ENCODE measurements at places on chromosomes 6 and 20.

DNA sequence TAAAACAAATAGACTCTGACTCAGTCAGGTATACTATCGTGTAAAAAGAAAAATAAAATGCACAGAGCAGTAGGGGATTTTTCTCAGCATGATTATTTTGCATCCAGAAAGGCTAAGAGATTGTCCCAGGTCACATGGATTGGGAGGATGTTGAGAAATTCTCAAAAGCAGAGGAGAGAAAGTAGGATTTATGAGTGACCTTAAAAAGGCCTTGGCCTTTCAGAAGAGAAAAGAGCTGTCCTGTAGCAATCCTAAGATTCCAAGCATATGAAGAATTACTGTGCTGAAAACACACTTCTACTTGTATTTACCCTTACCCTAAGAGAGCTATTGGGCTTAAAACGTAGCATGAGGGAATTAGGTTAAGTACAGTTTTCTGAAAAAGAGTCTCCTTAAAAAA is 149.7 kb upstream of the ENPP5 start:
- DNase-seq: no peak

- DNase-seq: no peak
Measured at GRCh38 chr20:9103955-9104354, 35.1 kb downstream of the PLCB4 start.

GRCh38 chr20:42974347-42974746 is 215.4 kb downstream of the PTPRT start:
- no peak for DNase-seq

GRCh38 chr20:63696628-63697356 is at the start of gene TNFRSF6B:
TNFRSF6B (plus strand) TSS chr20:63696652; CDS start chr20:63696768, 116 bp downstream.
- no peak for DNase-seq

DNA sequence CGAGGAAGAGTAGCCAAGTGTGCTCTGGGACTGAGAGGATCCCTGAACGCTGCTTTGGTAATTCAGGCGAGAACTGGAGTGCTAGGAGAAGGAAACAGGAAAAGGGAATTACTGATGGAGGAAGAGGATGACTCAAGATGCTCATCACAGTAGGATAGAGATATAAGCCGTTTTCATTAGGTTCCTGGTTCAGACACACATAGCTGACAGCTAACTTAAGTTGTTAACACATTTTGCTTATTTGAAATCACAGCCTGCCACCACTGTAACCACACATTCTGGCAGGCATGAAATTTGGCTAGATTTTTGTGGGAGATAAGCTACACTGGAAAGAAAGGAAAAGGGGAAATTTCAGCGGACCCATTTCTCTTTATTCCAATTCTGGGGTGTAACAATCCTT is 138.2 kb upstream of the SLC22A16 start:
- DNase-seq: no peak

Measured in activated CD8-positive, alpha-beta memory T cell treated with anti-CD3 and anti-CD28 coated beads for 48 hours (primary cell).